Transverse colon (tissue), 4 donors: ENCODE measurements at places on chromosomes 2 and 18. TPM values are rescaled to one million over a fixed set of nuclear protein-coding genes. Genes with fewer than 3 reads are reported as not detected.

Gene LONRF2
- 2.5 TPM for total RNA-seq

Gene RAD51AP2
- not detected for total RNA-seq

Gene RAPGEF4
- not detected for total RNA-seq

Gene KLHL14
- 0.14 TPM for total RNA-seq

Gene IL37
- total RNA-seq: not detected

Gene AOX1
- total RNA-seq: 28.1 TPM

Gene LRP2
- not detected for total RNA-seq

Gene AKAIN1
- not detected for total RNA-seq

Gene MYCN
- total RNA-seq: not detected

Gene COX5B
- total RNA-seq: 472 TPM

Gene EDAR
- not detected for total RNA-seq

Gene TTC21B
- 11.9 TPM for total RNA-seq

Gene TUBA3E
- total RNA-seq: not detected

Gene PLEKHA3
- 10.3 TPM for total RNA-seq

Gene TMEM200C
- 1.00 TPM for total RNA-seq

Gene ANKRD36C
- 81.2 TPM for total RNA-seq

Gene CCT7
- 111 TPM for total RNA-seq

Gene RAX
- total RNA-seq: not detected

Gene SP140
- total RNA-seq: 9.8 TPM

Gene ANKRD62
- total RNA-seq: 0.32 TPM

Gene UBE2F
- total RNA-seq: 79.4 TPM

Gene STON1
- total RNA-seq: 25.4 TPM

Gene CHRND
- not detected for total RNA-seq

Gene CMPK2
- total RNA-seq: 22.9 TPM

Gene GCG
- 17.6 TPM for total RNA-seq

Gene ANKRD53
- total RNA-seq: not detected

Gene MFSD2B
- not detected for total RNA-seq

Gene CCDC150
- total RNA-seq: 1.6 TPM

Gene RNF144A
- total RNA-seq: 139 TPM

Gene VWA3B
- not detected for total RNA-seq

Gene PASK
- 9.8 TPM for total RNA-seq

Gene SIX2
- not detected for total RNA-seq

Gene MDH1B
- not detected for total RNA-seq

Gene SERPINB13
- 1.4 TPM for total RNA-seq

Gene MC4R
- not detected for total RNA-seq
